ENCODE measurements at places on chromosomes 1 and 21. TPM values are rescaled to one million over a fixed set of nuclear protein-coding genes. Genes with fewer than 3 reads are reported as not detected.
A peak's percentile ranks its signal among the peaks of the same experiment; 100 is the strongest.

GRCh38 chr1:236524895-236525184 lies 1.1 kb downstream of the LGALS8 start:
- DNase-seq: no peak

DNA sequence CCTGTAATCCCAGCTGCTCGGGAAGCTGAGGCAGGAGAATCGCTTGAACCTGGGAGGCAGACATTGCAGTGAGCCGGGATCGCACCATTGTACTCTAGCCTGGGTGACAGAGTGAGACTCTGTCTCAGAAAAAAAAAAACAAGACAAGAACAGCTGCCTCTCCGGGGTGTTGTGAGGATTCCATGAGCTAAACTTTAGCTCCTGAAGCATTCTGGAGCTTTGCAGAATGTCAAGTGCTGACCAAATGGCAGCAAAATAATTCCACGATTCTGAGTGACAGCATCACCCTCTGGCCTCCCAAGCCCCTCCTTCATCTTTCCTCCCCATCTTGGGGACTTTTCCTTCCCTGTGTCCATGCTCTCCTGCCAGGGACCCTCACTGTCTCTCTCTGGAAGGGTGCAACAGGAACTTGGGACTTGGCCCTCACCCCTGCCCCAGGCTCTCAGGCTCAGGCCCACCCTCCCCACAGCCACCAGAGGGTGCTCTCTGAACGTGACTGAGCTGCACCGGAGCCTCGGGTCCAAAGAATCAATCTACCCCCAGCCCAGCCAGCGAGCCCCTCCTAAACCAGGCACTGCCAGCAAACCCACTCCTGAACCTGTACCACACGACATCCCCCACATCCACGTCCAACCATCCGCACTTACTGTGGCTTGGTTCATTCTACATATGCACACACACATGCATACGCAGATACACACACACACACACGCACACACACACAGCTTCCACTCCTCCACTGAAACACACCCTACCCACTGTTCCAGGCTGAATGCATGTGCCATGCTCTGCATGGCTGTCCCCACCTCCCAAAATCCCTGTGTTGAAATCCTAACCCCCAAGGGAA lies 45.7 kb downstream of the ACOT7 start:
- DNase-seq: no peak

GRCh38 chr21:41692185-41692565 lies 74.7 kb downstream of the RIPK4 start:
- DNase-seq: no peak

DNA sequence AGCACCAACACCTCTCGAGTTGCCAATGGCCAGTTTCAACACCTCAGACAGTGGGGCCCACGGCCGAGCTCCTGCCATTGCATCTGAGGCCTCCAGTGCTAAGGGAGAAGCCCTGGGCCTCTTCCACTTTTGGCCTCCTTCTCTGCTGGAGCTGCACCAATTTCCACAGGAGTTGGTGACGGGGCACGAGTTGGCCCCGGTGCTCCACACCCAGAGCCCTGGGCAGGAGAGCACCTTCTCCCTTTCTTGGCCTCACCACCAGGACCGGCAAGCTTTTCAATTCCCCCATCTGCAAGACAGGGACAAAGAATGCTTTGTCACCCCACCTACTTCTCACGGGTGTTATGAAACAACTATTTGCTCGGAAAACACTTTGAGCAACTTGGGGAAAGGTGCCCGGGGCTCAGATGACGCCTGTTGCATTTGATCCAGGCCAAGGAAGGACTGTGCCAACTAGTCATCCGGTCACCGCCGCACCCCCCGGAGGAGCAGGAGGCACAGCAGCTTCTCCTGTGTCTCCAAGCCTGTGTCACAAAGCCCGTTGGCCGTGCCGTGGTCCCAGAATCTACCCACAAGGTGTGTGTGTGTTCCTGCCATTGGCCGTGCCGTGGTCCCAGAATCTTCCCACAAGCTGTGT lies 55.2 kb downstream of the TOMM20 start:
- peak; percentile 73 for DNase-seq

DNA sequence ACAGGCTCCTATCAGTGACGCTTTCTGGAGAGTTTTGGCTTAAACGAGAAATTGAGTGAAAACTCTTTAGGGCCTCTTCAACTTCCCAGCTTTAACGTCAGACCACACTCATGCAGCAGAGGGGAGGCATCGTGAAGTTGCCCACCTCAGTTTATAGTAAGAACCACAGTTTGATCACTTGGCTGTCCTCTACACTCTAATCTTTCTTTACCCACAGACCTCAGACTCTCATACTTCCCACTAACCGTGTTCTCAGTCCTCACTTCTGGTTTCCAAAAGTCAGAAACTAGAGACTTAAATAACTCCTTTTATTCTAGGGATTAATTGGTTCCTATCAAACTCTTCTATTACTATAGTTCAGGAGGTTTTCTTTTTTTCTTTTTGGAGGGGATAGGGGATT lies 302.2 kb downstream of the NTNG1 start:
- no peak for DNase-seq

DNA sequence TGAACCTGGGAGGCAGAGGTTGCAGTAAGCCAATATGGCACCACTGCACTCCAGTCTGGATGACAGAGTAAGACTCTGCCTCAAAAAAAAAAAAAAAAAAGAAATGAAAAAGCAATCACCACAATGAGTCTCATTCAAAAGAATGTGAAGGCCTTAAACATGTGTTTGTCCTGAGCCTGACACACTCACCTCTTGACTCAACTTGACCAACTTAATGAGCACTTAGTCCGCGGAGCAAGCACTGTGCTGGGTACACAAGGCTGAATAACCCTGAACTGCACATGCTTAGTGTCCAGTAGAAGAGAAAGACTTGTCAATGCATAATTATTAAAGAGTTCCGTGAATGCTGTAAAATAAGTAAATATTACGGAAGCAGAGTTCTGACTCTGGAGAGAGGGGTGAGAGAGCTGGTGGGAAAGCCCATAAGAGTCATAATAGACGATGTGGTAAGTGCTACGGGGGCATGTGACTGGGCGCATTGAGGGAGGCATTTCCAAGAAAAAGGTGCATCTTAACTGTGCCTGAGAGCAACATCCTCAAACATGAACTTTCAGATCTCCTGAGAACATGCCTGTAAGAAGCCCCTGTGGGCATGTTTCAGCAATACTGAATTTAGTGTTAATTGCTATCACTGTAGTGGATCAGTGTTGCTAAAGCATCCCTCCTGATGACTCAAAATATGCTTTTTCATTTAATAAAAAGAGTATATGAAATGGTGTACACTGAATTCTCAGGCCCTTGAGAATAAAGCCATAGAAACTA lies 27.2 kb downstream of the MCOLN2 start:
- no peak for DNase-seq

- no peak for DNase-seq
These were observed 3.8 kb upstream of the SELENON start for GRCh38 chr1:25795946-25796810.

GRCh38 chr1:203378556-203379245 lies 27.8 kb upstream of the FMOD start:
- no peak for DNase-seq

DNA sequence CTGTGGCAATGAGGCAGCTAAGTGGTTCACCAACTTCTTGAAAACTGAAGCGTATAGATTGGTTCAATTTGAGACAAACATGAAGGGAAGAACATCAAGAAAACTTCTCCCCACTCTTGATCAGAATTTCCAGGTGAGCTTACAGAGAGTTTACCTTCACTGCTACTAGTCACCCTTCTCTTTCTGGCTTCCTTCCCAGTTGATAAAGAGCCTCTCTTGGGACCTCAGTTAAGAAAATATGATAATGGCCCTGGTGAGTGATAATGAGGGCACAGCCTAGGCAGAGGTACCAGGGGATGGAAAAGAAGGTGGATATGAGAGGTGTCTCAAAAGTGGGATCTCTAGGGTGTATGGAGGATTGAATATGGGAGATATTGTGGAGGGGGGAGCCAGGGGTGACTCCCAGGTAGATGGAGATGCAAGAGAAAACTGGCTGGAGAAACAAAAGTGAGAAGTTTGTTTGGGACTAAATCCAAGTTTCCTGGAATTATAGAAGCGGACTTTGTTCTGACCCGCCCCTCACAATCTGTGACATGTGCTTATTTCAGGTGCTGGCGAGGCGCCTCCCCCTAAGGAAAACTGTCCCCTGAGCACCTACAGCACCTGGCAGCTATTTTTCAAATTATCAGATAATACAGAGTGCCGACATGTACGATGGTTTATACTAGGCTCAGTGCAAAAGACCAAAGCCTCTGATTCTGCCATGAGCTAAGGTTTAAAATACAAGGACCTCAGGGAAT lies 13.7 kb downstream of the MTARC2 start:
- no peak for DNase-seq

DNA sequence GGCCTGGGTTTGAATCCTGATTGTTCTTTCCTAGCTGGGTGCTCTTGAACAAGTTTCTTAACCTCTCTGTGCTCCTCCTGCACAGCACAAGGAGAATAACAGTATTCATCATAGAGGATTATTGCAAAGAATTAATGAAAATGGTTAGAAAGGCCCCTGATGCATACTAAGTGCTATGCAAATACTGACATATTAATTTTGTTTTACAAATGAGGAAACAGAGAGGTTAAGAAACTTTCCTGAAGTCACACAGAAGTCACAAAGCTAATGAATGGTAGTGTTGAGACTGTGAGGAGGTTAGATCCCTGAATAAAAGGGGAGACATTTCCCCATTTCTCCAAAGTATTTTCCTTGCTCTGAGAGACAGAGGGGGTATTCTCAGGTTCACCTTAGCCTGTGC lies 99.0 kb downstream of the KCNJ6 start:
- DNase-seq: no peak

- no peak for DNase-seq
These were observed 26.2 kb downstream of the ACOT11 start for GRCh38 chr1:54574158-54574778.

DNA sequence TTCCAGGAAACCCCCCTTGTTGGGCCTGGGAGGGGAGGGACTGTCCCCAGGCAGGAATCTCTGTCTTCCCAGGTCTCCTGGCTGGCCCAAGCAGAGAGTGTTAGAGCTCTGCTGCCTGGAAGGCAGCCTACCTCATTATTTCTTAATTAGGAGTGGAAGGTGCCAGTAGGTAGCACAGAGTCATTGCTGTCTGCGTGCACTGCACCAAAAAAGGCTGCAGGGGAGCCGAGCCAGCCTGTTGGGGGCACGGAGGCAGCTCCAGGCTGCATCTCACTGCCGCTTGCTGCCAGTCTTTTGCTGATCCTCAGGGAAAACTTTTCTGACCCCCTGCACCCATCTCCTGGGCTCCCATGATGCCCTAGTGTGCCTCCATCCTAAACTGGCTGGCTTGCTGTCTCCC lies 58.1 kb downstream of the LRRN2 start:
- DNase-seq: no peak

GRCh38 chr1:93848350-93848883 lies 30.6 kb downstream of the DNTTIP2 start:
- DNase-seq: no peak

GRCh38 chr1:15153184-15153841 lies at the start of gene TMEM51:
TSS of gene TMEM51 (plus strand) at chr1:15153747. CDS start at chr1:15215088, 61,341 bp downstream.
- peak; percentile 79 for DNase-seq

DNA sequence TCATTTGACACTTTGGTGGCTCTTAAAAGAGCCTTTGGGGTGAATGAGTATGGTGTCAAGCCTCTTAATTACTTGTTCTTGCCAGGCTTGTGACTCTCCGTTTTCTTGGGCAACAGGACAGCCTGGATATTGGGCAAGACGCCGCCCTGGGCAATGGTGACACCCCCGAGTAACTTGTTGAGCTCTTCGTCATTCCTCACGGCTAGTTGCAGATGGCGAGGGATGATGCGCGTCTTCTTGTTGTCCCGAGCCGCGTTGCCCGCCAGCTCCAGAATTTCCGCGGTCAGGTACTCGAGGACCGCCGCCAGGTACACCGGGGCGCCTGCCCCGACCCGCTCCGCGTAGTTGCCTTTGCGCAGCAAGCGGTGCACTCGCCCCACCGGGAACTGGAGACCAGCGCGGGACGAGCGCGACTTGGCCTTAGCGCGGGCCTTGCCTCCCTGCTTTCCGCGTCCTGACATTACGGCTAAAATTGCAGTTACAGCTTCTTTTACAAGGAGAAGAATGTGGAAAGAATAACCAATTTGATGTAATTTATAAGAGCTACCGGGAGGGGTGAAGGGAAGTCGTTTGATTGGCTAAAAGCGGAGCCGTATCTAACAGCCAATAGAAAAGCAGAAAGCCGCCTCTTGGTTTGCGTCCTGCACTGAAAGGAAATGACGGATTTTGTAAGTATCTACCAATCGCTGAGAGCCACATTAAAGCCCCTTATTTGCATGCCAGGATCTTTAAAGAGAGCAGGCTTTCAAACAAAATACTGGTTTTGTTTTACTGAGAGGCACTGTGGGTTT lies 11.7 kb upstream of the BOLA1 start:
- peak; percentile 75 for DNase-seq

DNA sequence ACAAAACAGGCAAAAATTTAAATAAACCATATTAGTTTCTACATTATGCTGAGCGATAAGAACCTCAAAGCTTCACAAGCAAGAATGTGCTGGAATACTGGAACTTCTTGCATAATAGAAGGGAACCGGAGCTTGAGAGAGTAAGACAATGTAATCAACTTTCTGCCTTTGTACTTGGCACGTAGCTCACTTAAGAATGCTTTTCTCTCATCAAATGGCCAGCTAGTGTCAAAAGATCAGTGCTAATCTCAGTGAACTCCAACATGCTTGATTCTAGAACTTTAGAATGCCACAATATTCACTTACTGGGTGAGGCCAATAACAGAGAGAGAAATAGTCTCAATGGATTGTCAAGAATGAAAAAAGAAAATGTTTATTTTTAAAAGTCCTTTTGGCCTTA lies 486.1 kb upstream of the LRRC7 start:
- DNase-seq: no peak

DNA sequence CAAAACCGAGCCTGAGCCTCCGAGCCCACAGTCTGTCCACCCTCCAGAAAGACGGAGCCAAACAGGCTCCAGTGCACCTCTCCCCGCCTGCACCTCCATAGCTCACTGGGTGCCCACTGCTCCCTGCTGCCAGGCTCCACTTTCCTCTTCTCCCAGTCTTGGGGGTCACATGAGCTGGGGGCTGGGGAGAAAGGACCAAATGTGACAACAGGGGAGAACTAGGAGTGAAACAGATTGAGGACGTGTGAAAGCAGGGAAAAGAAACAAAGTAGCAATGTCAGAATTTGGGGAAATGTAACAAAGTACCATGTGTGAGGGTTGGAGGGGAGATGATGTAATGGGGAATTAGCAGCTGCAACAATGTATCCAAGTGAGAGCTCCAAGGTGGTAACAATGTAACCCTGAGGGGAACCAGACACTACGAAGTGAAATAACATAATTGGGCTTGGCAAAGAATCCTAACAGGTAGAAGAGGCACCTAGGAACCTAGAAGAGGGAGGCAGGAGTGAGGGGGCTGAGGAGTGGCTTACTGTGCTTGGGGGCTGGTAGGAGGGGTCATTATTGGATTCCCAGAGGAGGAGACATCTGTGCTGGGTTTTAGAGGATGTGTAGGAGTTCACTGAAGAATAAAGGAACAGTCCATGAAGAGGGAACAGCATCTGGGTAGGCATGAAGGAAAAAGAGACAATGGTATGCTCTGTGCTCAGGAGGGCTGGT lies 12.5 kb downstream of the SDC3 start:
- DNase-seq: no peak

Gene OR2L13
- not detected for total RNA-seq

Gene HPCAL4
- 0.58 TPM for total RNA-seq

Gene FOXE3
- total RNA-seq: not detected

Gene LORICRIN
- total RNA-seq: not detected

Gene ATAD3C
- total RNA-seq: 1.7 TPM

Gene SLC1A7
- 0.85 TPM for total RNA-seq

Gene FBXO2
- 3.9 TPM for total RNA-seq

Gene DAB1
- 0.91 TPM for total RNA-seq

Gene GRIK1
- total RNA-seq: not detected
